ENCODE measurements at places on chromosomes 3 and 15.

DNA sequence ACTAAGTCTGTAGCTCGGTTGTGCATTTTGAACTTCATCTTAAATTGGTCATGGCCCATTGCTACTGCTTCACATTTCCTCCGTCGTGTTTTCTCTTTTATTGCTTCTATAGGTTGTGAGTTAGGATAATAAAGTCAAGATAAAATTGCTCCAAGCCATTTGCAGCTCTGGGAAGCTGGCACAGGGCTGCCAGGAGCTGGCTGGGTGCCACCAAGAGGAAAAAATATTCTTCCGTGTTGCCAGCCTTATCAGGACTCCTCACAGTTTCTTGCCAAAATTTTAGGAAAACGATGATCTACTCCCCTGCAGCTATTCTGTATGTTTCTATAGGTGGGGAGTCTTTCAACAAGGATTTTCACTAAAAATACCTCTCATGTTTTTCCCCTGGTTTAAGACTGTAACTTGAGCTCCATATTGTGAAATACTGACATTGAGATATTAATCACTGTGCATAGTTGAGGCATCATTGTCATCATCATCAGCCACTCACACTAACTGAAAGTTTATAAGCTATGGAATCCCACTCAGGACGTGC, 55.4 kb upstream of the PIAS1 start:
- DNase-seq = no peak

GRCh38 chr3:168416446-168416845, 320.7 kb upstream of the GOLIM4 start:
- no peak for DNase-seq

GRCh38 chr3:87109465-87109864, 117.6 kb upstream of the CHMP2B start:
- no peak for DNase-seq

DNA sequence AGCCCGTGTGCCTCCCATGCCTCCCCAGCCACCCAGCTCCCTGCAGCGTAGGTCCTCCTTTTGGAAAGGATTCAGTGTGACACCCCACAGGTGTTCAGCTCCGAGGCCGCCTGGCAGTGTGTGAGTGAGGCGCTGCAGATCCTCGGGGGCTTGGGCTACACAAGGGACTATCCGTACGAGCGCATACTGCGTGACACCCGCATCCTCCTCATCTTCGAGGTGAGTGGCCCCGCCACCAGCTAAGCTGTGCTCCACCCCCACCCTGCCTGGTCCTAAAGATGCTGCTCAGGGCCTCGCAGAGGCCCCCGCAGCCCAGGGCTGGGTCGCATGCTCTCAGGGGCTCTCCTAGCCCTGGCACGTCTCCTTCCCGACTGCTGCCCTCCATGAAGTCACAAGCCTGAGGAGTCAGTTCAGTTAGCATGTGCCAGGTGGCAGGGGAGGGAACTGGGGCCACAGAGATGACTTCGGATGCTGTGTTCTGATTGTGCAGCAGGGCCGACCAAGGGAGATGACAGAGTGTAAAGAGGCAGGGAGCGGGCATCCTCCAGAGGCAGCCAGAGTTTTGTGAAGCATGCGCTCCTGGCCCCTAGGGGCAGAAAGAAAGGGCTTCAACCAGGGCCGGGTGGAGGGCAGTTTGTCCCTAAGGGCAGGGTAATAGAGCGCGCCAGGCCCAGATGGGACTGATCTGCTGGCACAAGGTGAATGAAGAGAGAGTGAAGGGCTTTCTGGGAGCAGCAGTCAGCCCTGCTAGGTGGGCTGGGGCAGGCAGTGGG, 26.8 kb downstream of the ACAD9 start:
- no peak for DNase-seq

GRCh38 chr3:33717616-33717865, 513 bp downstream of the CLASP2 start:
- DNase-seq = no peak

GRCh38 chr3:171248426-171249111, 211.6 kb downstream of the TNIK start:
- DNase-seq = no peak

GRCh38 chr15:79674124-79674465, 222.7 kb downstream of the MTHFS start:
- no peak for DNase-seq

- DNase-seq = no peak
These were observed 168.3 kb upstream of the ADAMTS9 start for GRCh38 chr3:64856106-64856505.

DNA sequence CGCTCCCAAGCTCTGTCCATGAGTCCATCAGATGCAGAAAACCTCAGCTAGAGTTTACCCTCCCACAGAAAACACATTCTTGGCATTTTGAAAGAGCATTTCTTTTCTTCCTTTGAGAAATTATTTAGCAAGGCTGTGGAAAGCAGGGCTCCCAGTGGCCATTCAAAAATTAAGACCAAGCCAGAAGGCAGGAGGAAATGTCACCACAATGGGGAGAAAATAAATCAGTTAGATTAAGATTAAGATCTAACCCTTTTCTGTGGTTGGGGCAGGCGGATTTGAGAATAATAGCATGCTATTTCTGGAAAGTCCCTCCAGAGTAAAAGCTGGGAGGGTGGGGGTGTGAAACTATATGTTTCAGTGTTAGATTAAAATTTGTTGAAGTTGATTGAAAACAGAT, 20.2 kb downstream of the LRIG1 start:
- DNase-seq = peak; percentile 40

GRCh38 chr3:105747060-105747541, 121.7 kb downstream of the CBLB start:
- no peak for DNase-seq

DNA sequence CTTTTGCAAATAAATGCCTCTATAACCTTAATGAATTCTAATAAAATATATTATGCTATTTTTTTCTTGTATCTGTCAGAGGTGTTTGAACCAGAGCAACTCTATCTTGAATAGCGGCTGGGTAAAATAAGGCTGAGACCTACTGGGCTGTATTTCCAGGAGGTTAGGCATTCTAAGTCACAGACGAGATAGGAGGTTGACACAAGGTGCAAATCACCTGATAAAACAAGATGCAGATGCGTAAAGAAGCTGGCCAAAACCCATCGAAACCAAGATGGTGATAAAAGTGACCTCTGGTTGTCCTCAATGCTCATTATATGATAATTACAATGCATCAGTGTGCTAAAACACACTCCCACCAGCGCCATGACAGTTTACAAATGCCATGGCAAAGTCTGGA, 990.7 kb downstream of the FHIT start:
- no peak for DNase-seq

- DNase-seq = no peak
These were observed 95.8 kb upstream of the ABHD17C start for GRCh38 chr15:80599359-80599758.

DNA sequence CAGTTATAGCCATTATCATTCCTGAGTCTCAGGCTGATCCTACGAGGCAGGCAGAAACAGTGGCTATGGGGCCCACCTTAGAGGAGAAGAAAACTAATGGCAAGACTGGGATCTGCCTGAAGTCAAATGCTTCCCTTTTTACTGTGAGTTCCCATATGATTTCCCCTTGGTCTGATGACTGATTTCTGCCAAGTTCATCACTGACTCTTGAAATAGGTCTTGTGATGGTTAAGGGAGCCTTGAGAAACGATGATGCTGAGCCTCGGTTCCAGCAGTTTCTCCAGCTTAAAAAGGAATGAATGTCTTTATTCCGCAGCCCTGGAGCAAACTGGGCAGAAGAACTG, 29.4 kb upstream of the LDHAL6B start:
- DNase-seq = no peak

- no peak for DNase-seq
These were observed 109.1 kb downstream of the PPP2R3A start for GRCh38 chr3:136074546-136075170.

GRCh38 chr15:33369941-33370622, 59.3 kb downstream of the RYR3 start:
- no peak for DNase-seq

DNA sequence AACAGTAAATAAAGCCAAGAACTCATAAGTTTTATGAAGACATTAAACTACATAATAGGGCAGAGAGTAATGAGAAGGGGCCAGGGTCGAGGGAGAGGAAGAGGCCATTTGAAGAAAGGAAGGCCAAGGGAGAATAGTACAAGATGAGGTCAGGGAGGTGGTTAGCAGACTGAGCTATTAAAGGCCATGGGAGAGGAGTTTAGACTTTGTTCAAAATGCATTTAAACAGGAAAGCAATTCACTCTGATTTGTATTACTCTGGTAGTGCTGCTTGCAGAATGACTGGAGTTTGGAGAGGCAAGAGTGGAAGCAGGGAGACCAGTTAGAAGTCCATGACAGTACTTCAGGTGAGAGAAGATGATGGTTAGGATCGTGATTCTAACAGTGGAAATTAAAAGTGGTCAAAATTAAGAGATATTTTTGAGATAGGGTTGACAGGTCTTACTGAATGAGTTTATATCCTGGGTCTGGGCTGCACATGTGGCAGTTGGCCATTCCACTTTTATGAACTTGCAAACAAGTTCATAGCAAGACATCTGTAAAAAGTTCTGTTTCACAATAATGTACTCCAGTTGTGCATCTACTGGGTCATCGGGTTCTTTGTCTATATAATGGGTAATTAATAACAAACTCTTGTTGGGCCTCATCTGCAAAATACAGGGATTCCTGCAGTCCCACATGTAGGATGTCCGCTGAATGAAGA, 16.3 kb downstream of the PPP2R3A start:
- no peak for DNase-seq

DNA sequence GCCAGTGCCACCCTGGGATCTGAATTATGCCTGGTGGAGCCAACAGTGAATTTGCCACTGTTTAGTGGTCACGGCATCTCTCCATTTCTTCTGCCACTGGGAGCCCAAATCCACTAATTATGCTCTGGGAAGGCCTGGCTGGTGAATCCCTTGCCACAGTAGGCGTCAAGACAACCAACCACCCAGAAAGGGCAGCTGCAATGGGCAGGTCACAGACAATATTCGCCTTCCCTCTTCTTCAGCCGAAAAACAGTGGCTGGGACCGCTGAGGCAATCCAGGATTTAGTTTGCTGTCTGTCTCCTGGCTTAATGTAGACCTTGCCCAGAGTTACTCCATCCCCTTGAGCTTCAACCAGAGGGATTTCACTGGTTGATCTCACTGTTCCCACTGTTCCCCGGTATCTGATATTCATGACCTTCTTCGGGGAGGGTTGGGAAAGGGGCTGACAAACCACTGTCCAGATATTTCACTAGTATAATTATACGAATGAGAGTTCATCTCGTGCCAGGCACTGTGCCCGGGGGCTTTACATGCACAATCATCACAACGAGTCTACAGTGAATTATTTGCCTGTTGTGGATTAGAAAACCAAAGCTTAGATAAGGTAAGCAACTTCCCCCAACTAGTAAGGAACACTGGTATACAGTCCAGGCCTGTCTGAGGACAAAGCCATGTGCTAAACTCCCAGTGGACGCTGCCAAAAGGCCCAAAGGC, 49.9 kb upstream of the RAB6B start:
- no peak for DNase-seq

DNA sequence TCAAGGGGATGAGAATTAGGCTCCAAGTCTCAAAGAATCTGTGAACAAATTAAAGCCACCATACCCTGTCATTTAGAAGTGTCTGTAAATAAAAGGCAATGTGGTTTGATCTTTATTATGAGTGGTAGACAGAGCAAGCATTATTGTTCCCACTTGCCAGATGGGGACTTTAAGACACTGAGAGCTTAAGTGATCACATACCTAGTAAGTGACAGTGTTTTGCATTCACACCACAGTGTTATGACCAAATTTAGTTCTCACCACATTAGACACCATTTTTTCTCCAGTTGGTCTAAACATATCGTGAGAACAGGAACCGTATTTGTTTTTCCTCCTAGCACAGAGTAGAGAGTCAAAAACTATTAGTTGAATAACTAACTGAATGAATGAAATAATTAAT, 13.2 kb upstream of the ZBED2 start:
- no peak for DNase-seq

DNA sequence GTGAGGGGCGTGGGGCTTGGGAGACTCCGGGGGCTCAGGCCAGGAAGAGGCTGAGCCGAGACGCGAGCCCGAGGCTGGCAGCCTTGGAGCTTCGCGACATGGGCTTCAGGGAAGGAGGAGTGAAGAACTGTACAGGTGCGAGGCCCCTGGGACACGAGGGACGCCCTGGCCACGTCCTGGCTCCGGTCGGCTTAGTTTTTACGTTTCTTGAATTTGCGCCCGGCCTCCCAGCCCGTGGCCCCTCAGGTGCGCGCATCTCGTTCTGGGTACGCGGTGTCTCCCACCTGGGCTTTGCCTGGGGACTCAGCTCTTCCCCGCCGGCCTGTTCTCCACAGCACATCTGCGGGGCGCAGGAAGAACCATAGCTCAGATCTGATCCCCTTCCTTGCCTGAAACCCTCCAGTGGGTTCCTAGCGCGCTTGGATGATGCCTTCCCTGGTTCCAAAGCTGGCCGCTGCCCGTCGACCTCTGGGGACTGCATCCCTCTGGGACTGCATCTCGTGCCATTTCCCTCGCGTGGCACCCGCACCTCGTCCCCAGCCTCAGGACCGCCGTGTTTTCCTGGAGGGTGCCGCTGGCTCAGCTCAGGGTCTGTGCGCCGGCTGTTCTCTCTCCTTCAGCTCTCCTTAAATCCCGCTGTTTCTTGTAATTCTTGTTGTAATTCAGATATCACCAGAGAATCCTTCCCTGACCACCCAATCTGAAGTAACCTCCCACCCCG, 614 bp downstream of the CHCHD6 start:
- no peak for DNase-seq

DNA sequence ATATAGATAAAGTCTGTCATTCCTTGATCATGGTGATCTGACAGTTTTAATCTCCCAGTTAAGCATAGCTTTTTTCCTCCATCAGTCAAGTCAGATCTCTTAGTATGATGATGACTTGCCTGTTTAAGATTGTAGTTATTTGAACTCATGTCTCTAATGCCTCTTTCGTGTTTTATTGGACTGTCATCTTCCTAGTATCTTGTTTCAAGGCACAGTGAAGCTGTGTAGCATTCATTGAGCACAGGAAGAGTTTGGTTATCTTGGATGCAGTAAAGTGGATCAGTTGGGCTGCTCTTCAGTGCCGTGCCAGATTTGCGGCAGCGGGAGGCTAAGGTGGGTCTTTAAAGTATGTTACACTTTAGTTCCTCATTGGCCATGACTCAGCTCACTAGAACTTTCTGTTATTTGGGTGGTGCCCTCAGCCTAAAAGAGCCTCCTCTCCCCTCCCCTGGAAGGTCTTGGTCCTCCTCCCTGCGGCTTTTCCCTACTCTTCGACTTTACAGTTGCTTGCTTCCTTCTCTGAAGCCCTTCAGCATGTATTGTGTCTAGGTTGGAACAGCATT, 45.7 kb upstream of the SKOR1 start:
- DNase-seq = no peak

GRCh38 chr3:23874359-23875112, 42.3 kb downstream of the NKIRAS1 start:
- DNase-seq = no peak

DNA sequence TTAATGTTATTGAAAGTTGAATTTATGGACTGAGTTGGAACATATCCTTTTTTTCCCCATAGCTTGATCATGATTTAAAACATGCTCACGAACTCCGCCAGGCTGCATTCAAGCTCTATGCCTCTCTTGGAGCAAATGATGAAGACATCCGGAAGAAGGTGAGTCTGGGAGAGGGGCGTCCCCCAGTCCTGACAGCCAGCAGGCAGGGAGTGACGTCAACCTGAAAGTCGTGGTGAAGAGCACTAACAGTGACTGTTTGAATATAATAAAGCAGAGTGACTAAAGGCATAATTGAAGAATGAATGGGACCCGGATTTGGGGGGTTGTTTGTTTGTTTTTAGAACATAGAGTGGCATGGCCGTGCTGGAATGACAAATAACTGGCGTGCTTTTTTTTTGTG, 57.9 kb downstream of the ARMC8 start:
- DNase-seq = no peak
